ENCODE measurements at places on chromosomes 4 and X. TPM values are rescaled to one million over a fixed set of nuclear protein-coding genes. Genes with fewer than 3 reads are reported as not detected.

- DNase-seq, result no peak
These were observed 39.6 kb downstream of the SCD5 start for GRCh38 chr4:82758701-82759685.

DOK7 gene
- total RNA-seq, result under 0.01 TPM

DNA sequence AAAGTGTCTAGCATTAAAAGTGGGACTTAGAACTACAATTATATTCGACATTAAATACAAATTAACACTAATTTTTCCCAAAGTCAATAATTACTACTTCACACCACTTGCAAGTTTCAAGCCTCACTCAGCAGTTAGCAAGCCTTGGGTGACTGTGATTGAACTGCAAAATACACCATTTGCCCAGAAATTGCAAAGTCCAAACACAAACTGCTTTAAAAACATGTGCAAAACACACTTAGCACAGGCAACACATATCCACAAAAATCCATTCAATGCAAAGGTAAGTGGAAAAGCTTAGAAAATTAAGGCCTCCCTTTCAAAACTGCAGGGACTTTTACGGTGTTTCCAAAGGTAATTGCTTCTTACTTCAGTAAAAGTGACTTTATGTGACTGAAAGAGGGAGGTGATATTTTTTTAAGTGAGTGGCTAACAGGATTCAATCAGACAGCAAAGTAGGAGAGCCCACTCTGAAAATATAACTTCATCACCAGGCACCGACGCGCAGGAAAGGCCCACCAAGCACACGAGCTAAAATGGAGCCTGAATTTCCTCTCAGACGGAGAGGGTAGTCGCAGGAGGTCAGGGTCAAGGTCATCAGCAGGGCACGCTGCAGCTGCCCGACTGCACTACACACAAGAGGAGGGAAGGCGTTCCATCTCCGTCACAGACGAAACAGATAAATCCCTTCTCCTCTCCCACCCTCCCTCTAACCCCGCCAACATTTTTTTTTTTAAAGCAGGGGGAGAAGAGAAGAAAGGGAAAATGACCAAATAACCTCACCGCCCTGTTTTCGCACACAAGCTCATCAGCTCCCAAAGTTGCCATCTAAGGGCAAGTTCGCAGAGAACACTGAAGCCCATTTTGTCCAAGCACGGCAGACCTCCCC lies 3.1 kb downstream of the ZNF827 start:
- DNase-seq, result no peak

- no peak for DNase-seq
These were observed 775.4 kb downstream of the STPG2 start for GRCh38 chr4:97367878-97368277.

- DNase-seq, result no peak
These were observed 53.9 kb upstream of the TET2 start for GRCh38 chr4:105092768-105093167.

DNA sequence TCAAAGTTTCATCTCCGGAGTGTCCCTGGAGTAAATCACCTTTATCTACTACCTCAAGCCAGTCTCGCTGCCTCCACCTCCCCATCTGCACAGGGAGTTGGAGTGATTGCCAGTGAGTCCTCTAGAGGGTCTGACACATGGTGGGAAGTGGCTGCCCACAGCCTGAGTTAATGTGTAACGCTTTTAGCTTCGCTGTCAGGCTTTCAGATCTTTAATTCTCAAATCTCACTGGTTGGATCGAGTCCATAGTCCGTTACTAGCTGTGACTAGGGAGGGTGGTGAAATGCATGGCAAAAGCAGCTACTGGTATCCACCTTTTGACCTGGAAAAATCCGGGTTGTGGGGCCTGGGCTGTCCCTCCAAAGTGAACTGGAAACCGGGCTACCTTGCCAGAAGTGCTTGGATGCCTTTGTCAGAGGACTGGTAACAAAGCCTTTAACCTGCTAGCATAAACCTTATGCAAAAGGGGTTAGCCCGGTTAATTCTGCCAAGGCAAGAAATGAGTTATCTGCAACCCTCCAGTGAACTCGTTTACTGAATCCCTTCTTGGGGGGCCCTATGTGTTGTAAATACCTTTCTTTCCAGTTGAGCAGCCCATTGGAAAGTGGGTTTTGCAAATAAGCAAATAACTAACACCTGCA lies 5.1 kb upstream of the WDR1 start:
- DNase-seq, result no peak

DNA sequence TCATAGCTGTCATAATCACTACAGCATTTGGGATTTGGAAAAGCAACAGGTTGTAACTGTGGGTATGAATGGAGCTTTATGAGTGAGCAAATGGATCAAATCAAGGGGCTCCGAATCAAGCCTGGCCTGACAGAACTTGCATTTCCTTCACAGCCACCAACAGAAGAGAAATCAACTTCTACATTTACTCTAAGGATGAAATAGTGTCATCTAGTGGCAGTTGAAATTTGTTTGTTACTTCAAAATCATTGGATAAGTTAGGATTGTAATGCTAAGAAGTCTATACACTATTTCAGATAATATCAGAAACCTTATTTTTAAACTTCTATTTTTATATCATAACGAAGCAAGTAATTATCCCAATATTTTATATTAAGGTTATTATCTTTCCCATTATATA lies 10.7 kb upstream of the WDR17 start:
- DNase-seq, result no peak

DNA sequence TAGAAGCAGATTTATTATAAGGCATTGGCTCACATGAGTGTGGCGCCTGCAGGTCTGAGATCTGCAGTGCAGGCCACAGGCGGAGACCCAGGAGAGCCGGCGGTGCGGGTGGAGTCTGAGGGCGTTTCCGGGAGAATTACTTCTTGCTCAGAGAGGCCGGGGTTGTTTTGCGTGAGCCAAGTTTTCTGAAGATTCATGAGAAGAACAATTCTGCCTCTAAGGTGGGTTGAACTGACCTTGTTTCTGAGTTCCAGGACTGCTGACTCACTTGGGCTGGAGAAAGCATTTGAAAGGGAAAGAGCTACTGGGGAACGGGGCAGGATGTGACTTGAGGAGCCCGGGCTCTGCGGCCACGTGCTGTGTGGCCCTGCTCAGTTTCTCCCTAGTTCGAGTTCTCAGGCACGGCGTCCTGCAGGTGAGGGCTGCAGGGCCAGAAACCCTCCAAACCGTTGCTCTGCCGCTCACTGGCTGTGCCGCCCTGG lies 36.7 kb upstream of the SORCS2 start:
- no peak for DNase-seq

- DNase-seq, result no peak
These were observed 460.3 kb downstream of the GBA3 start for GRCh38 chr4:23153076-23153475.

- no peak for DNase-seq
These were observed 108.7 kb downstream of the AR start for GRCh38 chrX:67652543-67652942.
